Germinal center (tissue), 1 donor: ENCODE measurements at places on chromosomes 3 and 15.
A peak's percentile ranks its signal among the peaks of the same experiment; 100 is the strongest.

GRCh38 chr3:126852511-126852910 is 130.4 kb upstream of the PLXNA1 start:
- DNase-seq, result no peak

DNA sequence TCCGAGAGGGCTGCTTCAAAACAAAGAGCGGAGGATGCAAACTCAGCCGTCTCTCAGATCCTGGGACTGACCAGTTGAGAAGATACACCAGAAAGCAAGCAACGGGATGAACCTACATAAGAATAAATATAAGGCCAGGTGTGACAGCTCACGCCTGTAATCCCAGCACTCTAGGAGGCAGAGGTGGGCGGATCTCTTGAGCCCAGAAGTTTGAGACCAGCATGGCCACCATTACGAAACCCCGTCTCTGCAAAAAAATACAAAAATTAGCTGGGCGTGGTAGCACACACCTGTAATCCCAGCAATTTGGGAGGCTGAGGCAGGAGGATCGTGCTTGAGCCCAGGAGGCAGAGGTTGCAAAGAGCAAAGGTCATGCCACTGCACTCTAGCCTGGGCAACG is 31.7 kb downstream of the RBPMS2 start:
- no peak for DNase-seq

- no peak for DNase-seq
Observed at GRCh38 chr3:32469151-32469874, 33.3 kb downstream of the CMTM6 start.

DNA sequence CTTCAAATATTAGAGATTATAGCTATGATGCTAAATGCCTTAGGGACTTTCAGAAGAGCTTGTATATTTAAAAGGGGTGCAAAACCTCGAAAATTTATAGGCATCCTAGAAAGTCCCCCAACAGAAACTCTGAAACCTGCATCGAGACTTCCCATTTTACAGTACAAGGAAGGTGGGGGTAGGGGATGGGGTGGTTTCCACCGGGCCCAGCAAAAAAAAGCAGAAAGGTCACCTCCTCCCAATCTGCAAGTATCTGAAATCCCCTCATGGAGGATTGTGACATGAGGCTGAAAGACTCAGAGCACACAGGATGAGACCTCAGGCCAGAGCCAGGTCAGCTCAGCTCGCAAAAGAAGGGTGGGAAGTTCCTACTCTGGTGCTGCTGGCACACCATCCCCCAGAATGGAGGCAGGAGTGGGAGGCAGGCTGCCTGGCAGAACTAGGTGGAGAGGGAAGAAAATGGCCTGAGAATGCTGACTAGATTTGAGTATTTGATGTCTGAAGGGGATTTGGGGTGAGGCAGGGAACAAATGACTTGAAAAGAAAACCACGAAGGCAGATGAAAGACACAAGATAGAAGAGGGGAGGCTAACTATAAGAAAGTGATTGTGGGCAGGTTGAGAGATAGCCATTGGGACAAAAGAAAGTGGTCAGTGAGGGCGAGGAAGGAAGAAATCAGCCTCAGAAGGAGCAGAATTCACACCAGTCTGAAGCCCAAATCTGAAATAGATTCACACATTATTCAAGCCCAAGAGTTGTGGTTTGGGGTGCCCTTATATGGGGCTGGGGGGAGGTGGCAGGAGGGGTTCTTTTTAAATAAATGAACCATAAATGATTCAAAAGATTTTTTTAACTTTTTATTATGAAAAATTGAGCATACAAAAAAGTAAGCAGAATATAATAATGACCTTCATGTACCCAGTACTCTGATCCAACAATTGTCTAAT is 22.5 kb upstream of the TSC22D2 start:
- DNase-seq, result peak; percentile 33

- peak; percentile 42 for DNase-seq
Observed at GRCh38 chr15:40906991-40907802, 12.9 kb downstream of the VPS18 start.
